Dermis blood vessel endothelial cell (primary cell): ENCODE measurements at places on chromosomes 5 and 9. TPM values are rescaled to one million over a fixed set of nuclear protein-coding genes. Genes with fewer than 3 reads are reported as not detected.
A peak's percentile ranks its signal among the peaks of the same experiment; 100 is the strongest.

Gene ADAMTS2
- total RNA-seq, result 0.42 and 2.4 TPM in 2 replicates

Gene FGD3
- total RNA-seq, result 0.17 TPM in 1 of 2 replicates, not detected in the other

Gene QRFP
- not detected in 2 replicates for total RNA-seq

Gene AHRR
- total RNA-seq, result 7.4 and 13.4 TPM in 2 replicates

Gene CARD9
- total RNA-seq, result 0.34 and 1.1 TPM in 2 replicates

Gene MOB3B
- total RNA-seq, result 0.85 and 2.1 TPM in 2 replicates

Gene SLU7
- total RNA-seq, result 84.8 and 96.5 TPM in 2 replicates

Gene TMEFF1
- 9.2 and 19.3 TPM in 2 replicates for total RNA-seq

Gene SMIM33
- total RNA-seq, result not detected in 2 replicates

- DNase-seq, result peak; percentile 29
These were observed 709 bp downstream of the UAP1L1 start for GRCh38 chr9:137077758-137078693.

GRCh38 chr9:136951541-136952320 lies at the start of gene LCN12:
Gene LCN12 (plus strand): TSS chr9:136952273. CDS start chr9:136952328, 55 bp downstream.
- DNase-seq, result no peak

GRCh38 chr5:410911-411517 lies 32.0 kb upstream of the EXOC3 start:
- peak; percentile 17 for DNase-seq

DNA sequence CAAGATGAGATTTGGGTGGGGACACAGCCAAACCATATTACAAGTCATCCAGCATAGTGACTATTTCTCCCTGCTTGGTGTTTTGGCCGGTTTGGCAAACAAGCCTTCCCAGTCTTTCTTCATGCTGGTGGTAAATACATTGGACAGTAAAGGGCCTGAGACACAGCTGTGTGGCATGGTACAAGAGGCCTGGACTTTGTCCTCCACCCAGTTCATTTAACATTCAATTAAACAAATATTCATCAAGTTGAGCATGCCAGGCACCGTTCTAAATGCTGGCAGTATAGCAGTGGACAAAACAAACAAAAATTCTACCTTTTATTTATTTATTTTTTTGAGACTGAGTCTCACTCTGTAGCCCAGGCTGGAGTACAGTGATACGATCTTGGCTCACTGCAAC lies 62.7 kb upstream of the SLC28A3 start:
- DNase-seq, result no peak

- no peak for DNase-seq
These were observed 48.7 kb downstream of the ANKDD1B start for GRCh38 chr5:75659791-75660450.

DNA sequence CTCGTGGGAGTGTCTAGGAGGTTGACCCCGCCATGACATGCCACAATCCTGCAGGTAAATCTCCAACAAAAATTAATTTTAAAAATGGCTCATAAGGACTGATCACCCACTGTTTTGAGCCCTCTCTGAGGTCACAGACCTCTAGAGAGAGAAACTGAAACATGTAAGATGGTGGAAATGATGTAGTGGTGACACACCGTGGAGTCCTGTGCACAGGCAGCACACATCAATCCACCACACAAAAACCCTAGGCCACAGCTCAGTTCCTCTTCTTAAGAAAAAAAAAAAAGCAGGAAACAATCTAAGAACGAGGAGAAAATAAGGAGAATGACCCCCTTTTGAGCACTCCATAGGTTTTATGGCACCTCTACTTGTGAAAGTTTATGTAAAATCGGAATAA lies 93.8 kb upstream of the FAM120A start:
- DNase-seq, result no peak

DNA sequence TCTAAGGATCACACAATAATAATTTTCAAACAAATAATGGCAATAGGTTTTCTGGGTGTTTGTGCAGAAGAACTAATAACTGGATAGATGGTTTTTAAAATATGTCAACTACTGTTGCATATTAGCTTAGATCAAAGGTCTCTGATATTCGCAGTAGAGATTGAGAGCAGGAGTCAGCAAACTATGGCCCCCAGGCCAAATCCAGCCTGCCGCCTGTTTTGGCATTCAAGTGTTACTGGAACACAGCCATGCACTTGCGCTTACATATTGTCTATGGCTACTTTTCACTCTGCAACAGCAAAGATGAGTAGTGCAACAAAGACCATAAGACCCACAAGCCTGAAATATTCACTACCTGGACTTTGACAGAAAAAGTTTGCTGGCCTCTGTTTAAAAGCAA lies 260.8 kb downstream of the GRIA1 start:
- no peak for DNase-seq

DNA sequence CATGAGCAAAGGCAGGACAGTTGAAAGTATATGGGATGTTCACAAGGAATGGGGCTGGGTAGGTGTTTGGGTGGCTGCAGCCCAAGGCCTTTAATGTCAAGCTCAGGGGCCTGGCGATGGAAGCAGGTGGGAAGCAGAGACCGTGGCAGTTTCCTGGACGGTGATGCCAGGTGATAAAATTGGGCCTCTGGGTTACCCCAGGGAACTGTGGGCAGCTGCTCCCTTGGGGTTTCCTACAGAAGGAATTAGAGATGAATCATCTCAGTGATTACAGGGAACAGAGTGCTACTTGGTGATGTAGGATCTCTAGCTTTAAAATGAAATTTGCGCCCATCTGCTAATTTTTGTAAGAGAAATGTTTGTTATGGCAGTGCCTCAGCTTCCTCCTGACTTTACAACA lies 39.2 kb downstream of the TSTD2 start:
- no peak for DNase-seq

DNA sequence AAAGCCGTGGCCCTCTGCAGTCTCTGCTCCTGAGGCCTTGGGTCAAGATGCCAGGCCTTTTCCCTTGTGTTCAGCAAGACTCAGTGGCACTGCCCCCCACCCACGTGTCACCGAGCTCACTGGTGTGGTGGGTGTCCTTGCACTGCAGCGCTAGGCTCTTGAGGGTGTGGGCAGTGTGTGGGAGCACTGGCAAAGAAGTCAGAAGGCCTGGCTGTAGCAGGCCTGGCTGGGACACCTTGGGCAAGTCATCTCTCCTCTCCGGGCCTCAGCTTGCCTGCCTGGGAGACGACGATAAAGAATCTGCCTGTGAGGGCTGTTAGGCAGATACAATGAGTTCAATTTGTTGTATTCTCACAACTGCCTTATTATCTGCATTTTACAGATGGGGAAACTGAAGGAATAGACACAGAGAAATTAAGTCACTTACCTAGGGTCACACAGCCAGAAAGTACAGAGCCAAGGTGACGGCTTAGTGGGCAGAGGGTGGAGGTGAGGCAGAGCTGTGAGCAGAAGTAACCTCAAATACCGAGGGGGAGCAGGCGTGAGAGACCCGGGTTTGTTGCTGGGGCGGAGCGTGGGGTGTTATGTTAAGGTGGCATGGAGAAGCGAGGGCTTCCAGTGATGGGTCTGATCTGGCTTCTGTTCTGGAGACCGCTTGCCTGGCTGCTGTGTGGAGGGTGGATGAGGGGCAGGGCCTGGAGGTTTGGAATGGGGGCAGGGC lies 1.4 kb downstream of the TSPAN17 start:
- no peak for DNase-seq

GRCh38 chr5:56829137-56829908 lies 14.0 kb downstream of the MAP3K1 start:
- DNase-seq, result peak; percentile 59
